ENCODE measurements at places on chromosomes 2 and 18.

DNA sequence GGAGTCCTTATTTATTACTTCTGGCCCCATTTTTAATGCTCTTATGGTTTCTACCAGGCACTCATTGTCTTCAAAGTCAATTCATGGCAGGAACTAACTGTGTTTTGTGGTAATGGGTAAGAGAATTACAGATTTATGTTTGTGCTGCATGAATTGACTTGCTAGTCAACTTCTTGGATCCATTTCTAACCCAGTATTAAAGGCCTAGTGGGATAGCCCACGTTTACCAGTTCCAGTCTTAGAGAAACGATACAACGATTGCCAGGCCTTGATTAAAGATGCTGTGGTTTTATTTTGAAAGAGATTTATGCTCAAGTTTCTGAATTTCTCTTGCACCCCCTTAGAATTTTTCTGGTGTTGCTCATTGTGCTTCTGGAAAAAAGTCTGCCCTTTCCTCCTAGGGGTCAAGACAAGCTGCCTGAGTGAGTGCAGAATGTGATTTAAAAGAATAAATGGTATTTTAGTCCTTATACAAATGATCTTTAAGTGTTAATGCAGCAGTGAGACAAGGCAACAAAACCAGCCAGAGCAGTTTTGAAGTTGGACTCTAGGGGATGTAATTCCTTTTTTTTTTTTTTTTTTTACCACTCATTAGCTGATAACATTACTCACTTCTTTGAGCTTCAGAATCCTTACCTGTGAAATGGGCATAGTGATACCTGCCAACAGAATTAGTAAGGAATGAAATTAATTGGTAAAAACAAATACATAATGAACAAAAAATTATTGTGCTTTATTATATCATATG is 101.5 kb downstream of the ARHGAP15 start:
- no peak for DNase-seq

DNA sequence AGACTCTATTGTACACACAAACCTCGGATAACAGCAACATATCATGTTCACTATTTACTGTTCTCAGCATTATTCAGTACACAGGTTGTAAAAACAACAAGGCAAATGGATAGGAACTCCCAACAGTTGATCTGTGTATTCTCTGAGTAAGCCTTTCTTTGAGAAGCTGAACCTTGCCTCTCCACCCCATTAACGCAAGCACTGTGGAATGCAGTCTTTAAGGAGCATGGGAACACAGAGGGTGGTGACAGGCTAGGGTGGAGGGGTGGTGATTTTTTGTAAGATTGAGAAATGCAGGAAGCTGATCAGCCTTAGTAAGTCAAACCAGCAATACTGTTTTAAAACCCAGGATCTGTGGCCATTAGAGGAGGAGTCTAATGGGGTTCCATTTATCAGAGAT is 19.6 kb upstream of the SERPINB11 start:
- DNase-seq, result no peak

GRCh38 chr18:32378705-32379104 is 92.0 kb downstream of the GAREM1 start:
- no peak for DNase-seq

DNA sequence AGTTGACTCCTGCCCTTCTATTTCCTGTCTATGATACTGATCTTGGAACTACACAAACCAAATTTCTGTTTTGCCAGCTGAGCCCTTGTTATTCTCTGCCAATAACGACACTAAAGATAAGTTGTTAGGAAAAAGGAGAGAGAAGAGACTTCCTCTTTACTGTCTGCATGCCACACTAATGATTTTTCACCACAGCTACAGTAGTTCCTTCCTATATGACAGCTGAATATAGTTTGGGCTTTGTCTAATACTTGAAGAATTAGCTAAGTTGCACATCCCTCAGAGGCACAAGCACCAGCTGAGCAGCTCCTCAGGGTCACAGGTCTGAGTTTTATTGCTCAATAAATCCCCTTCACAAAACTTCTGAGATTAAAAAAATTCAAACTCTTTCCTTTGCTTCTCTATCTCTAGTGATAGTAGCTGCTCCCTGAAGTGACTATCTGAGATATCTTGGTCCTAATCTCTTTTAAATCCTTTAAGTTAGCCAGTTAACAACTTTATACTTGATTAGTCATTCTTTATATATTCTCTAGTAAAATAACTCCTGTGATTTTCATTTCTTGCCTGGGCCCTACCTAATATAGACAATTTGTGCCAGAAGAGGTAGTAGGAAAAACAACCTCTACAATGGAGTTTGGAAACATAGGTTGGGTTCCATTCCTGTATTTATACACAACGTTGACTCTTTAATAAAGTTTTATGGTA is 253.0 kb upstream of the CNTNAP5 start:
- no peak for DNase-seq

DNA sequence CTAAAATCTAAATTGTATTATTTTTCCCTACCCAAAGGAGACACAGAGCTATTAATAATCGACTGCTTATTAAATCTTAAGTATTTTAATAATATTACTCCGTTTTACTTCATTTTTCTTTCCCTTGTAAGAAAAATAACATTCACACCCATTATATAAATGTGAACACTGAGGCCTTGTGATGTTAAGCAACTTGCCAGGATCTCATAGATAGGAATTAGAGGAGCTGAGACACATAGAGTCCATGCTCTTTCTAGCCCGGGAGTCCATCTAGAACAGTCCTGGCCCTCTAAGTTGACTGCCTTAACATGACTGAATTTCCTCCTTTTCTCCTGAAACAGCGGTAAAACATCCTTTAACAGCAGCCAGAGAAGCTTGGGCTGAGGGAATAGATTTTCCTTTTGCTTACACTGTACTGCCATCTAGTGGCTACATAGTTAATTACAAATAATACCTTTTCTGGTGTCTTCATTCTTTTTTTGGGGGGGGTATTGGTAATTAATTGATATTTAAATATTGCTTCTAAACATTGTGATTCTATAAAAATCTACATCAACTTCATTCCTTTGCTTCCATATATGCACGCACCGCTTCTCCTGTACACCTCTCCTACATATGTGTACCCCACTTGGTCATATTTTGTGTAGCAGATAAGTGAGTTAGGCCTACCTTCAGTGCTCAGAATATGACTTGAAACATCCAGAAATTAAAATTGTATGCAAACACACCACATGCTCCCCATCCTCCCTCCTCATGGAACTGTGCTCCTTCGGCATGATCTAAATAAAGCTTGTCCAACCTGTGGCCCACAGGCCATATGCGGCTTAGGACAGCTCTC is 125.8 kb upstream of the HNMT start:
- peak; percentile 67 for DNase-seq

DNA sequence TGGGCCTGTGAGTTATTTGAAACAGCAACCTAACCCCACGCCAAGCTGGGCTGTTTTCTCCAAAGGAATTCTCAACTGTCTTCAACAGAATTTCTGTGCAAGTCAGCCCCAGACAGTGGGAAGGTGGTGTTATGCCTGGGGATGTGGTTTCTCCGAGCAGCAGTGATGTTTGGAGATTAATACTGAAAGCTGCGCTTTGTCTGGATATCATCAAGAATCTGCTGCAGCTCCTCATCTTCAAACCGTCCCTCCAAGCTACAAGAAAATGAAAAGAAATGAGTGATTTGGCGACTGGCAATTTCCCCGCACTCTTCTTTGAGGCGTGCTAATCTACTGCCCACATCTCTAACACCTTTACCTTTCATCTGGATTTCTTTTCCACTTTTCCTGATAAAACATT is 10.0 kb downstream of the POLR2D start:
- DNase-seq, result no peak

- no peak for DNase-seq
These were observed 96.1 kb upstream of the ZNF397 start for GRCh38 chr18:35144698-35145097.

- no peak for DNase-seq
These were observed 88.4 kb downstream of the CTIF start for GRCh38 chr18:48627216-48627615.

DNA sequence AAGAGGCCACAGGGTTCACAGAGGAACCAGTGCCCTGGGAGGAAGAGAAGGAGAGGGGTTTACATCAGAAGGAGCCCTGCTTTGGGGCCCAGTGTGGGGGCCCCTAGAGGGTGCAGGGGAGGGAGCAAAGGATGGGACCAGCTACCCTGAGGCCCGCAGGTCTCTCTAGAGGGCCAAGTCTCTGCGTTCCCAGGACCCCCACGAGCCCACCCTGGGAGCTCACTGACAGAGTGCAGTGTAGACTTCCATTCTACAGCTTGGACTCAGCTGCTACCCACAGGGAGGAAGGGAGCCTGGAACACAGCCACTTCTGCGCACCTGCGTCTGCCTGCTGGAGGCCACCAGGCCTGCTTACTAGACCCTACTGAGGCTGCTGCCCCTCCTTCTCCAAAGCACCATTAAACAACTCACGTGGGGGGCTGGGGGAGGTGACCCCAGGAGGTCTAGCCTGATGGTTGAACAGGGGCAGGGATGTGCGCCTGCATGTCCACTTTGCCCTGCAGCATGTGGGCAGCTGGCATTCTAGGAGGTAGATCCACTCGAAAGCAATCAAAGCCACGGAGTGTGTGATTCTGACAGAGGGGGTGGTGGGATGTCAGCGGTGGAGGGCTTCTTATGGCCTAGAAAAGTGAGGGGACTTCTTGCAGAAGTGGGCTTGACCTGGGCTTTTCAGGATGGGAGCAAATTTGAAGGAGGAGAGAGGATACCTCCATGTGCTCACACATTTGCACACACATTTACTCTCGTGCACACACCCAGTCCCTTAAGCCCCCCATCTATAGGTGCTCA is 90.2 kb downstream of the ZFP36L2 start:
- no peak for DNase-seq

- DNase-seq, result no peak
These were observed 120.3 kb downstream of the PXDN start for GRCh38 chr2:1623906-1624445.

DNA sequence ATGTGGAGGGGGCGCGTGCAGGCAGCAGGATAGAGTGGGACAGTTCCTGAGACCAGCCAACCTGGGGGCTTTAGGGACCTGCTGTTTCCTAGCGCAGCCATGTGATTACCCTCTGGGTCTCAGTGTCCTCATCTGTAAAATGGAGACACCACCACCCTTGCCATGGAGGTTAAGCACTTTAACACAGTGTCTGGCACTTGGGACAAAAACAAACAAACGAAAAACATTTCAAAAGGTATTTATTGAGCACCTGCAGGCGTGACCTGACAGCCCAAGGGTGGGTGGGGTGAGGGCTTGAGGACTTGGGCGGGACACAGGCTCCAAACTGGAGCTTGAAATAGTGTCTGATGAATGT is 4.6 kb upstream of the CTDSP1 start:
- no peak for DNase-seq

- no peak for DNase-seq
These were observed 121.8 kb downstream of the CDC42EP3 start for GRCh38 chr2:37549598-37549997.

- no peak for DNase-seq
These were observed 549.9 kb downstream of the XIRP2 start for GRCh38 chr2:167438206-167438605.

DNA sequence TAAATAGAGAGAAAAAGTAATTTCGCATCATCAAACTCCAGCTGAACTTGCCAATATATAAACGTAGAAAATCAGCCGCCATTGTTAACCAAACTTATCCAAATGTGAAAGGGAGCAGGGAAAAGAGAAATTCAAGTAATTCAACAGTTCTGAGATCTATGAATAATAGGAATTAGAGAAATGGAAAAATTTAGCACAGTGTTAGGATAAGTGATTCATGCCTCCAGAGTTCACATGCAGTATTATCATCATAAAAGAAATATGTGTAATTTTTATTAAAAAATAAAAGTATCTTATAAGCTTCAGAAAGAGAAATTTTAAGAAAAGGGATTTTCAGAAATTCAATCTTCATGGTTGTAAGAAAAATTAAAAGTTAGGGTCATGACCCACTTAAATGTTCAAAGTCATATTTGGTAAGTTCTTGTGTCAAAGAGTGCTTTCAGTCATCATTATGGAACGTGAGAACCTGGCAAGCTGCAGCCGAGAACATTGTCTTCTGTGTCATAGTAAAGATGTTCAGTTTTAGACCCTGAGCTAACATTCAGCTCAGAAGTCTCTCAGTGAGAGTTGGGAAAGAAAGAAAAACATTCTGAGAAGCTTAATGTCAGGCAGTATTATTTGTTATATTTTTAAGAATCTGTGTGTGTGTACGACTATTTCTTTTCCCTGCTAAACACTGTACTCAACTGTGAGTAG is 414.3 kb upstream of the RGPD4 start:
- no peak for DNase-seq

DNA sequence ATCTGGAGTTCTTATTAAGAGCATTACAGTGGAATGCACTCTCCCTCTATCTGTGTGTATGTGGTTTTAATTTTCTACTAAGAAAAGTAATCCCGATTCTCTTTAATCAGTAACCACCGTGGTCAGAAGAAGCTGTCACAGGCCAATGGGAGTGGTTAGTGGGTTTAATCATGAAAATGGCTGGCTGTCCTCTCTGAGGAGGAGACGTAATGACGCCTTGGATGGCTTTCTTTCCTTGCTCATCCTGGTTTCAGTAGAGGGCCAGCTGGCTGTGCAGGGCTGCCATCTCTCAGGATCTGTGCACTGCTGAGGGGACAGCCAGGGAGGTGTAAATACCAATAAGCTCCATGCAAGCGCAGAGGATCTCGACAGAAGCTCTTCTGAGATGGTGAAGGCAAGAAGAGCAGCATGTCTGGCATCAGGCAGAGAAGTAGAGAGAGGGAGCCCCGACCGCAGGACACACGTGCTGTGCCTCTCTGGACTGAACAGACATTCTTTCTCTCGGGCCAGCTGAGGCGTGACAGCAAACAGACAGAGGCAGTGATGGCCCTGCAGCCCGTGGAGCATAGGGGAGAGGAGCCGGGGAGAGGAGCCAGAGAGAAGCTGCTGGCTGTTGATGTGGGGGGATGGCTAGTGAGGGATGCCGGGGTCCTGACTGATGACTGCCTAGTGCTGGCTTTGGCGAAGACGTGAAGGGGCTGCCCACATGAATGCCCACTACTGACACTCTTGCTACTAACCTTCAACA is 65.1 kb upstream of the DAPL1 start:
- DNase-seq, result no peak

DNA sequence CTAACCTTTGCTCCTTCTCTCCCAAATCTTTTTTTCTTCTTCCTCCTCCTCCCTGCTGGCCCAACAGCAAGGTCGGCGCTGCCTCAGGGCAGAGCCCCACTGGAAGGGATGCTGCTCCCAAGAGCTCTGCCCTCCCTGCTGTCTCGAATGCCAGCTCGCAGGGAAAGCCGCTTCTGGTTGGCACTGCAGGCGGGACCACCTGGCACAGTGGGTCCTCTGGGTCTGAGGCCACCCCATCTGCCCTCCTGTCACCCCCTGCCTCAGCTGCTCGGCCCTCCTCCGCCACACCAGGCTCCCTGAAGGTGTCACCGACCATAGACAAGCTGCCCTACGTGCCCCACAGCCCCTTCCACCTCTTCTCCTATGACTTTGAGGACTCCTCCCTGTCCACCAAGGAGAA is 176.3 kb downstream of the TPGS2 start:
- DNase-seq, result no peak

DNA sequence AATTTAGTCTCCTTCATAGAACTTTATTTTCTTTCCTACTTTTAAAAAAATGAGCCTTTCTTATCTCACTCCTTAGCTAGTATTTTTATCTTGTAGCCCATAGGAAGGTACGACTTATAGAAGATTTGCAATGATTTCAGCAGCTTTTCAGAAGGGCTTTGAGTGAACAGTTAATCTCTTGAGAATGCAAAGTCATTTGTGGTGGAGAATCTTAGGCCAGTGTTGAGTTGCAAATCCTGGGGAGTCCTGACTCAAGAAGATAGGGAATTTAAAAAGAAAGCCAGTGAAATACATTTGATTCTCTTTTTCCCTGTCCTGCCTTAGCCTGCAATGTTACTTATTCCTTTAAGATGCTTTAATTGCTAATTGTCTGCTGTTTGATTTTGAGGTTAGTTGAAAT is 33.6 kb downstream of the LYPD6 start:
- no peak for DNase-seq
